ENCODE measurements at places on chromosomes 11 and 22. TPM values are rescaled to one million over a fixed set of nuclear protein-coding genes. Genes with fewer than 3 reads are reported as not detected.

PANX2 gene
- total RNA-seq = 2.5 TPM

CRYBB3 gene
- not detected for total RNA-seq

OSM gene
- total RNA-seq = 40.4 TPM

OR4A15 gene
- not detected for total RNA-seq
